ENCODE measurements at places on chromosomes 13 and 19.

DNA sequence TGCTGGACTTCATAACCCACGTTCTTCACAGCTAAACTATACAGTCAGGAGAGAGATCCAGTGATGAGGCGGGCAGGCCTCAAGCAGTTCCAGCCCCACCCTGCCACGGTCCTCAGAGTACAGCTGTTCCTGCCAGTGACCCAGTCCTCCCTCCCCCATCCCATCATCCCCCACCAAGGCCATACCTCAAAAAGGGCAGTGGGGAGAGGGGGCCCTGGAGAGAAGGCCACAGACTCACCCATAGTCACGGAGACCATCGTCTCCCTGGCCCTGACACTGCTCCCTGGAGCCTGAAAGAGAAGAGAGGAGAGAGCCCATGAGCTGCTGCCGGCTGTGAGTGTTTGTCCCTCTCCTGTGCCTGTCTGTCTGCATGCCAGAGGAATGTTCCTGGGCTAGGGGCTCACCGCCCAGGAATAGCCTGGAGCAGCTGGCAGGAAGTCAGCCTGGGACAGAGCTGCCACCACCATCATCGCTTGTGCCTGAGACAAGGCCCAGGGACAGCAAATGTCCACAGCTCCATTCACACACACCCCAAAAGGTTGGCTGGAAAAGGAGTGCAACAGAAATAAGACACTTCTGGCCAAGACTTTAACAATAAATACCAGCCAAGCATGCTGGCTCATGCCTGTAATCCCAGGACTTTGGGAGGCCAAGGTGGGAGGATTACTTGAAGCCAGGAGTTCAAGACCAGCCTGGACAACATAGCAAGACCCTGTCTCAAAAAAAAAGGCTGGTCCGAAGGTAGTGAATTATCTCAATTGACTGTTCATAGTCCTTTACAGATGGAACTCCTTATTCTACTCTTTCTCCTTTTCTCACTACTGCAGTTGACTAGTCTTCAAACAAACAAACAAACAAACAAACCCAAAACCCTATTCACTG, 6.4 kb downstream of the C19orf47 start:
- DNase-seq: no peak

GRCh38 chr13:28380319-28380718, 114.6 kb downstream of the FLT1 start:
- no peak for DNase-seq

DNA sequence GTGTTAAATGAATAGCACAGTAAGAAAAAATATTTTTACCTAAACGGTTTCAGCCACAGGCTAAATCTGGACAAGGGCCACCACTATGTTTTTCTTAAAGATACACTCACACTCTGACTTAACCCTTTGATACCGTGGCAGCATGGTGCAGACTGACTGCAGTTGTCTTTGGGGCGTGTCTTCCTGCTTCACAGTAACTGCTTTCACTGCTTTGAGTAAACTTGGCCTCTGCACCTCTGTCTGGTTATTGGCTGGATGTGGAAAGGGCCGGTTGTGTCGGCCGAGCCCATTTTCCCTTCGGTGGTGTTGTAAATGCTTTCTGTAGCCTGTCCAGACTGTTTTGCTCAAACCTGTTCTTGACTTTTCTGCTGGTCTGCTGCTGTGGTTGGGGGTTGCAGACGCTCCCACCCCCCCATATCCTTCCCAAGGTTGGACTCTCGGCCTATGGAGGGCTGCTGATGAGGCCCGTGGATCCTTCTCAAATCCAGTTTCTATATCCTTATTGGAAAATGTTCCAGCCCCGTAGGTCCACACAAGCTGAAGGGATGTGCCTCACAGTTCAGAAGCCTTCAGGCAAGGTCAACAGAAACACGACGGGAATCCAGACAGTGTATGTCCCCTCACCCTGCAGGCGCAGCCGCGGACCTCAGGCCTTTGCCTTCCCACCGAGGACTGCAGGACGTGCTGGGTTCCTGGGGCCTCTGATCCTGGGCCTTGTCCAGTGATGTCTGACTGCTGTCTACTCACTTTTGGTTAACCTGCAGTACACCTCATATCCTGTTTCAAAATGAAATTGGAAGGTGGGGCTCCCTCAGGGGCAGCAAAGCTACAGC, 90.2 kb upstream of the RNF113B start:
- DNase-seq: no peak

DNA sequence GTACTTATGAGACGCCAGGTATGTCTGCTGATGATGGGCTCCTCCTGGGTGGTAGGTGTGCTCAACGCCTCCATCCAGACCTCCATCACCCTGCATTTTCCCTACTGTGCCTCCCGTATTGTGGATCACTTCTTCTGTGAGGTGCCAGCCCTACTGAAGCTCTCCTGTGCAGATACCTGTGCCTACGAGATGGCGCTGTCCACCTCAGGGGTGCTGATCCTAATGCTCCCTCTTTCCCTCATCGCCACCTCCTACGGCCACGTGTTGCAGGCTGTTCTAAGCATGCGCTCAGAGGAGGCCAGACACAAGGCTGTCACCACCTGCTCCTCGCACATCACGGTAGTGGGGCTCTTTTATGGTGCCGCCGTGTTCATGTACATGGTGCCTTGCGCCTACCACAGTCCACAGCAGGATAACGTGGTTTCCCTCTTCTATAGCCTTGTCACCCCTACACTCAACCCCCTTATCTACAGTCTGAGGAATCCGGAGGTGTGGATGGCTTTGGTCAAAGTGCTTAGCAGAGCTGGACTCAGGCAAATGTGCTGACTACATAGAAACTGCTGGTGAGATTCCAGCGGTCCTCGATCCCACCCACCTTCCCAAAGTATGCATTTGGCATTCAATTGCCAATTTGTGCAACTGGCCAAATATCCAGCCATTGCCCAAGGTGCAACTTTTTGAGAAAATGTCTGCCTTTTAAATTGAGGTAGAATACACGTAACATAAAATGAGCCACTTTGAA, 10.2 kb downstream of the OR2Z1 start:
- DNase-seq: no peak

All from DMS 273 treated with DMSO at 0.1 percent for 48 hours (cell line).